ENCODE measurements at places on chromosomes 2 and 18.

DNA sequence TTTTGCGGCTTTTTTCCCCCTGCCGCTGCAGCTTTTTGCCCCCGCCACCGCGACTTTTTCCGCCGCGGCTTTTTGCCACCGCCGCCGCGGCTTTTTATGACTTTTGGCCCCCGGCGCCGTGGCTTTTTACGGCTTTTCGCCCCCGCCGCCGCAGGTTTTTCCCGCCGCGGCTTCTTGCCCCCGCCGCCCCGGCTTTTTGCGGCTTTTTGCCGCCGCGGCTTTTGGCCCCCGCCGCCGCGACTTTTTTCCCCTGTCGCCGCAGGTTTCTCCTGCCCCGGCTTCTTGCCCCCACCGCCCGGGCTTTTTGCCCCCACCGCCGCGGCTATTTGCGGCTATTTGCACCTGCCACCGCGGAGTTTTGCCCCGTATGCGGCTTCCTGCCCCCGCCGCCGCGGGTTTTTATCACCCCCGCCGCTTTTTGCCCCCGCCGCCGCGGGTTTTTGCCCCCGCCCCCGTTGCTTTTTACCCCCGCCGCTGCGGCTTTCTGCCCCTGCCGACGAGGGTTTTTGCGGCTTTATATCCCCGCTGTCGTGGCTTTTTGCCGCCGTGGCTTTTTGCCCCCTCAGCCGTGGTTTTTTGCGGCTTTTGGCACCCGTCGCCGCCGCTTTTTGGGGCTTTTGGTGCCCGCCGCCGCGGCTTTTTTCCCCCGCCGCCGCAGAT lies 2750.9 kb downstream of the RPIA start:
- DNase-seq = no peak

- DNase-seq = no peak
Observed at GRCh38 chr2:119231975-119232665, 8.5 kb downstream of the STEAP3 start.

DNA sequence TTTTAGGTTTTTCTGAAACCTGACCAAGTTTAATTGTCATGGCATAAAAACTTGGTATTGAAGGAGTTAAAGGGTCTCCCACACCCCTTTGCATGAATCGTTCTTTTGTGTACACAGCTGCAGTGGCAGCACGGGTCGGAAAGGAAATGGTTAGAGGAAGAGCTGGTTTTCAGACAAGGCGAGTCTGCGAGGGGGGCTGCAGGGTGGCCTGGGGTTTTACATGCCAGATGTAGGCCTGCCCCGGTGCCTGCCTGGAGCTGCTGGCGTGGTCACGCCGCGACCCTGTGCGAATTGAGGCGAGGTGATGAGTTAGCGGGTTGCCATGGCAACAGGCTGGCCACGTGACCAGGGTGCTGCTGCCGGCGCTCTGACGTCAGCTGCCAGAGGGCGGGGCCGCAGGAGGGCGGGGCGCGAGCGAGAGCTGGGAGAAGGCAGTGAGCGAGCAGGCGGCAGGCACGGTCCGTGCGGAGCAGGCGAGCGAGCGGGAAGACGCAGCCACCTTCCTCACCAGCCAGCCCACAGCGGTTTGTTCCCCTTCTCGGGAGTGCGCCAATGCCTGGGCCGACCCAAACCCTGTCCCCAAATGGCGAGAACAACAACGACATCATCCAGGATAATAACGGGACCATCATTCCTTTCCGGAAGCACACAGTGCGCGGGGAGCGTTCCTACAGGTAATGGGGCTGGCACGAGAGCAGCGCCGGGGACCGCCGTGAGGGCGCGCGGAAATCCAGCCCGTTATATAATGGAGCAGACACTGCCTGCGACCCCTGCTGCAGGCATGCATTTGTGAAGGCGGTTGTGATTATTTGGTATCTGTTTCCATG lies at the start of gene MAPRE2:
TSS of gene MAPRE2 (plus strand) at position 426 of the 827 bp plus-strand sequence. CDS start at position 553, 127 bp downstream.
- peak; percentile 58 for DNase-seq

GRCh38 chr2:127324635-127325034 lies 30.7 kb upstream of the ERCC3 start:
- no peak for DNase-seq

- DNase-seq = no peak
Observed at GRCh38 chr2:177241711-177242120, 22.8 kb downstream of the NFE2L2 start.

DNA sequence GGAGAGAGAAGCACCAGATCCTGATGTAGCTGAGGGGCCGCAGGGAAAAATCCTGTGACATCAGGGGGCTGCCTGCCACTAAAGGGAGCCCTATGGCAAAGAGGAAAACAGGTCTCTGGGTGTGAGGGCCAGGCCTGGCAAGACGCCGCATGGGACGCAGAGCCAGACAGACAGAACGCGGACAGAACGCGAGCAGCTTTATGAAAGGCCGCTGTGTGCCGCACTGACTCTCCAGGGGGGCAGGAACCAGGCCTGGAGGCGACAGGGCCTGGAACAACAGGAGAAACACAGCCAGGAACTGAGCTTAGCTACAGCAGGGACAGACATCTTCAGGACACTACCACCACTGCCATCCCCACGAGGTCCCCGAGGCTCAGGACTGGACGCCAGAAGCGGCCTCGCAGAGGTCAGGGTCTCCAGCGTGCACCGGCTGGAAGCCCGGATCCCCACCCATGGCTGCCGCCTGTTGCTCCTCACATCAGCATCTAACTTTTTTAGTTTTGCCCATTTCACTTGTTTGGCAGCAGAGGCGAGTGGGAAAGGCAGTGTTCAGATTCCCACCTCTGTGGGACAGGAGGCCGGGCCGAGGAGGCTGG lies 131.6 kb downstream of the VAPA start:
- DNase-seq = no peak

DNA sequence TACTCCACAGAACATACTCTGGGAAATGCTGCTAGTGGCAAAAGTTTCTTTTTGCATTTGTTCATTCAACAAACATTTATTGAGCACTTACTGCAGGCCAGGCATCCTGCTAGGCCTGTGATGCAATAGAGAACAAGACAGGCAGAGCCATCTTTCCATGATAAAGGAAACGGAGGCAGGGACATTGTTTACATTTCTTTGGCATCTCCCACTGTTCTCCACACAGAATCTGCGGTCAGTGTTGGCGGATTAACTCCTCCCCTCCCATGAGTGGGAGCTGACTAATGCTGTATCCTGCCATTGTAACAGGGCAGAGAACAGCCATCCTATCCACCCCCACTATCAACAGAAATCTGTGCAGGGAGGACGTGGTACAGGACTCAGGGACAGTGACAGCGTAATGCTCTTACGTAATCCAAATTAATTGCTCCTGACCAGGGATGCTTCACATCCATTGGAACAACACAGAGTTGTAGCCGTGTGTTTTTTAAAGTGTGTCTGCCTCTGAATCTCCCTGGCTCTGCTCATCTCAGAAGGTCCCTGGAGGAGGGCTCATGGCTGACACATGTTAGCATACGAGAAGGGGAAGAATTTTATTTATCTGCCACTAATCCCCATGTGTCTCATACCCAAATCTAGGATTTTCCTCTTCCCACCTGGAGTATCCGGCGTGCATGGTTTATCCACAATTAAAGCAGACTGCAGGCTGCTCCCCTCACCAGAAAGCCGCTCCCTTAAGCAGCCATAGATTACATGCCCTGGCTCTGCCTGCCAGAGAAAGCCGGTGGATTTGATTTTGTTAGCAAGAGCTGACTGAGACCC lies 32.3 kb downstream of the STEAP3 start:
- no peak for DNase-seq

DNA sequence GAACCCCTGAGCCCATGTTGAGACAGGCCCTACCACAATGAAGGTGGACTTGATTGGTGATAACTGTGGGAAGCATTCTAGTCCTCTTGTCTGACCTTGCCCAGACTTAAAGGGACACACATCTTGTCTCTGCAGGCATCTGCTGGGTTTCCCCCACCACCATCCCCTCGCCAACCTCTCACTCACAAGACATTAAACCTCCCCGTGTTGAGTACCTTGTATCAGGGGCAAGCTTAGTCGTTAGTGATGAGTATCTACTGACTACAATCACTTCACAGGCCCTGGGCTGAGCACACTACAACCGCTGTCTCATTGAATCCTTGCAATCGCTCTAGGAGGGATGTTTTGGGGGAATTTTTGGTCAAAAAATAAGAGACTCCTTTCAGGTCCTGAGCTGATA lies 86.0 kb downstream of the ICOS start:
- no peak for DNase-seq

DNA sequence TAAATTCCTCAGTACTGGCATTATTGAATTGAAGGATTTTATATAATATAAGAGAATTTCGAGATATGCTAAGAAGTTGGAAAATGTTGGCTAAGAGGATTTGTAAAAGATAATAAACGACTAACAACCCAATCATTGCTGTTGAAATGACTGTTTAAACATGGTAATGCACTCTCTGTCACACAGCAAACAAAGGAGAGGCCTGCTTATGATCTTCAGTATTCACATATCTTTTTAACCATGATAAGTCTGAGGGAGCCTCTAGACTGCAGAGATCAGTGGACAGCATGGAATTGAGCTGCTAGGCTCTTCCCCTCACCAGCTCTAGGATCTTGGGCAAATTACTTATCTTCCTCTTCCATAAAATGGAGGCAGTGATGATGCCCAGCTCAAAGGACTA lies 2.7 kb downstream of the KCTD18 start:
- DNase-seq = no peak

GRCh38 chr2:53150146-53150545 lies 617.5 kb upstream of the CHAC2 start:
- no peak for DNase-seq

DNA sequence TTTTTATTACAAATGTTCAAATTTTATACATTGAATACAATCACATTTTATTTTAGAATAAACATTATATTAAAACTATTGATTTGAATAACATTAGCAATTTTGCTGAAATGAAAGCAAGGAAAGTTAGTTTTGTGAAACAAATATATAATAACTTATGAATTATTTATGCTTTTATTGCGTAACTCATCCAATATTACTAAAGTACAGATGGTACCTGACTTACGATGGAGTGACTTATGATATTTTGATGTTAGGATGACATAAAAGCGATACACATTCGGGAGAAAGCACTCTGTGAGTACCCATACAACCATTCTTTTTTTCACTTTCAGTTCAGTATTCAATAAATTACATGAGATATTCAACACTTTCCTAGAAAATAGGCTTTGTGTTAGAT lies 26.5 kb downstream of the GPR39 start:
- DNase-seq = no peak

DNA sequence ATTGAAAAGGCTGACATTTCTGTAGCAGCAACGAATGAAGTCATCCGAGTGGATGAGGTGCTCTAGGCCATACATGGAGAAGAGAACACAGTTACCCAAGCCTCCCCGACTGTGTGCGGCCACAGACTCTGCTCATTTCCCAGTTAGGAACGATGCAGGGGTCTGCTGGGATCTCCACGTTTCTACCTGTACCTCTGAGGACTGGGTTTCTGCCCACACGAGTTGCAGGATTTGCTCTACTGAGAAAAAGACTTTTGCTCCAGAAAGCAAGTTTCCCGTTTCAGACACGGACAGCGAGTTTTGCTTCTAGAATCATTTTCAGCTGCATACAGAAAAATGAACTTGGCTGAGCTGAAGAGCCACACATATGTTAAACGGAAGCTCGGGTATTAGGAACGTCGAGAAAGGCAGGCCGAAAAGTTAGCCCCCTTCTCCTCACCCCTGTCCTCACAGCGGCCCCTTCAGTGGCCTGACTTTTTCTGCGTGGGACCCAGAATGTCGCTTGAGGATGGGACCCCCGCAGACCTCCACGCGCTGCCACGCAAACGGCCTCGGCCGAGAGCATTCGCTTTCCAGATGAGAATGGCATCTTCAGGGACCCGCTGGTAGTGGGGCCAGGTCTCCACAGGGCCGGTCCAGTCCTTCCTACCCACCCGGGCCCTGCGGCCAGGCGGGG lies 582 bp upstream of the RAB31 start:
- no peak for DNase-seq

DNA sequence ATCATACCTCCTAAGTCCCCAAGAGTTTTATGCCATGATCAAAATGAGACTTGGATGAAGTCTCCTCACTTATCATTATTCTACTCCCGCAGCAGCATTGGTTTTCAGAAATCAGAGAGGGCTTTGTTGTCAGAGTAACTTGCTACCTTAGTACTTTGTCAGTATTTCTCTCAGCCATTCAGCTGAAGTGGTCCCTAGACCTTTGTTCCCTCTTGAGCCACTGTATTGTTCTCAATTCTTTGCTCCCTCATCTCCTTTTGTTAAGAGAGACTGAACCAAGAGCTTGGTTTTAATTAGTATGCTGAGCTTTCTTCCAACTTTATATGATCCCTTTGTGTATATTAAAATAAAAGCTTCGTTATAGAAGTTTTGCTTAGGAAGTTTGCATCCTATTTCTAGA lies 133.4 kb downstream of the DOCK10 start:
- DNase-seq = no peak

DNA sequence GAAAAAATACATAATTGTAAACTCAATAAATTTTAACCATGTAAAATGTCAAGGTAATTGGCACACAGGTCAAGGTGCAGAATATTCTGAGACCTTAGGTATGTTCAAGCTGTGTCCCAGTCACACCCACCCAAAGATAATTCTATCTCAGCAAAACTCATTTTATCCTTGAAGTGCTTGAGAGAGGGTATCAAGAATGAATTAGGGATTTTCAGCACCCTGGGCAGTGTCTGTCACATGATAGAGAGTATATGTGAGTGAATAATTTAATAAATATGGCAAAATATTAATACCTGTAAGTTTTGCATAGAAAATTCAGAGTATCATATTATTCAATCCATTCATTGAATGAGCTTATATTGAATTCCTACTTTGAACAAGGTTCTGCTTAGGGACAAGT lies 567.9 kb downstream of the FBXO15 start:
- no peak for DNase-seq

- DNase-seq = no peak
Observed at GRCh38 chr2:199505755-199506403, 48.1 kb upstream of the SATB2 start.

GRCh38 chr2:20622731-20623130 lies 28.2 kb downstream of the HS1BP3 start:
- no peak for DNase-seq

DNA sequence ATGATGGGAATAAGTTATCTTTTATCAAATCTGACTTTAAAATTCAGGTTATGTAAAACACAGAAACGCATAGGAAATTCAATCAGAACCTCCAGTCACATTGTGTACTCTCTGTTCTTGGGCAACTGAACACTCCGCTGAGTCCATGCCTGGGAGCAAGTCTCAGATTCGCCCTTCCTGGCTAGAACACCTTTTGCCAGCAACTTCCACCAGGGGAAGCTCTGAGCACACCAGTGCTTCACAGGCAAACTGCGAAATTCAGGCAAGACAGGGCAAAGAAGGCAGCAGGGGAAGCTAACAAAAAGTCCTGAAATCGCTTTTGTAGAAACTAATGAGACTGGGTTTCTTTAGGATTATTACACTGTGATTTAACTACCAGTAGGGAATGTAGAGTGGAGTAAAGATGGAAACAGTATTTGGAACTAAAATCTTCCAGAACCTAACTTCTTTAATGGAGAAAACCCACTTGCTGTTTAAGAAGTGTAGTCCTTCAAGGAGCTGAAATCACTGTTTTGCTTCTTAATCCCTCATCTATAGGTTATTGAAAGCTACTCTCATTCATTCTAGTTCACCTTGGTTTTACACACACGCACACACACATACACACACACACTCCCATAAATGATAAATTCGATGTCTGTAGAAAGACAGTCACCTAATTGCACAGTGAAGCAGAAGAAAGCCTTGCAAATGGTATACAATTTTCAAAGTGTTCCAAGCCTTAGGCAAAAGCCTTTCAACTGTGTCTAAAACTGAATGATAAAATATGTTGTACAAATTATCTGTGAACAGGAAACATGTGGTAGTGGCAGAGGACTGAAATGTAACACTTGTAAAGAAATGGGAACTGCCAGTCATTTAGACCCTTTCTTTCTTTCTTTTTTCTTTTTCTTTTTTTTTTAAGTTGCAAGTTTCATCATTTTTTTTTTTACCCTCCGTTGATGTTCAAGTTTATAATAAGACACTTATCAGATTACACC lies 214.5 kb downstream of the TMEM182 start:
- no peak for DNase-seq

GRCh38 chr2:33146102-33146501 lies 199.3 kb downstream of the LTBP1 start:
- DNase-seq = no peak
